Activated naive CD4-positive, alpha-beta T cell treated with anti-CD3 and anti-CD28 coated beads, Interleukin-2, amount 50 U/mL, for 16 hours (primary cell): ENCODE measurements at places on chromosomes 7 and 10.

- no peak for DNase-seq
Observed at GRCh38 chr10:107859065-107859464, 694.6 kb upstream of the SORCS1 start.

- DNase-seq, result no peak
Observed at GRCh38 chr7:9681284-9681683, 1247.9 kb downstream of the NXPH1 start.

DNA sequence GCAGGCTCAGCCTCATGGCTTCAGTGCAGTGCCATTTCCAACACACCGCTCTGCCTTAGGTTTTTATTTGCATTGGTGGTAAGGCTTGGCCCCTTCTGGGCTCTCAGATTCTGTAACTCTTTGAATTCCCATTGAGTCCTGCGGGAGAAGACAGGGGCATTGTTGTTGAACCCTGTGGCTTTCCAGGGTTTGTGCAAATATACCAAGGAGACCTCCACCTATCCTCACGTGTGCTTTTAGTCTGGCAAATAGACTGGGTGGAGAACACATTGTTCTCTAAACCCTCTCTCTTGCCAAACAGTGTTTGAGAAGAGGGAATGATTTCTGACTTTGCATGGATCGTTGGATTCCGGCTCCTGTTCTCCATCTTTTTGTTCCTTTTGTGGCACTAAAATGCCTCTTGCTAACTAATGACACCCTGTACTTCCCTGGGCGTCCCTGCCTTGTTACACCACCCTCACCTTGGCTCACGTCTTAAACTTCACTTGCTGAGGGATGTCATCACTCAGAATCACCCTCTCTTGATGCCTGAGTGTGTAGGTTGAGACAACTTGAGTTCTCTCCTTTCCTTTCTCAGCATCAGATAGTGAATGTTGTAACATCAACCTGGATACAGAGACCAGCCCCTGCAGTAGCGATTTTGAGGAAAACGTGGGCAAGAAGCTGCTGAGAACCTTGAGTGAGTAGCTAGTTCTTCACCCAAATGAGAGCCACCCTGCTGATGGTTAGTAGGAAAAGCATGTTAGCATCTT, 40.5 kb downstream of the GOT1 start:
- no peak for DNase-seq

DNA sequence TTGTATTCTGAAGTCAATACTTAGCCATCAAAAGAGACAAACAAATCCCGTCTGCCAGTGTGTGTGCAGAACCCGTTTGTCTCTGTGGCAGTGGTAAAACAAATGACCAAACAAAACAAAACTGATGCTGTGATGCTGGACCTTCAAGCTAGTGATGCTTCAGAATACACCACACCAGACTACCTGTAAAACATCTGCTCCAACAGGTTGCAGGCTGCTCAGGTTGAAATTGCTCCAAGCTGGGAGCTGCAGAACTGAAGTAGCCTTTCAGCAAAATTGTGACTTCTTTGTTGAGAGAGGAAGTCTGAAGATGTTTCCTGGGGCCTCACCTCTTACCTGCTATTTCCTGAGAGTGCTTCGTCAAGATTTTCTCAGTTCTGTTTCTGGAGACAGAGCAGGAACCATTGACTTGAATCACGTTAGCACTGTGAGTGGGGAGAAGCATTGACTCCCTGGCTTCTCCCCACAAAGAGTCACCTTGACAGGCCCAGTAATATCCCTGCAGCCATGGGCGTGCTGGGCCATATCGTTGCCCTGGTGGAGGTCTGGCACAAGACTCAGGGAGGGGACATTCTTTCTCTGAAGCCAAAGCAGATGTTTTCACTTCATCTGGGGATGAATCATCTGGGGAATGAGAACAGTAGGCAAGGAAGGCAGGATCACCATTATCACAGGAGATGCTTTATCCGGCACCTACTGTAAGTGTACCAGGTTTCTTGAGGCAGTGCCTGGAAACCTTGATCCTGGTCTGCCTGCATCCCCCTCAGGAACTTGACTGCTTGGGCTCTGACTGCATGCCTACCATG, 80.2 kb downstream of the RBM20 start:
- DNase-seq, result no peak

GRCh38 chr10:130769146-130770017, 542.1 kb downstream of the TCERG1L start:
- no peak for DNase-seq

- no peak for DNase-seq
Observed at GRCh38 chr10:71975087-71975870, 11.1 kb downstream of the CHST3 start.

GRCh38 chr7:86932038-86932512, 127.4 kb downstream of the ELAPOR2 start:
- DNase-seq, result no peak

DNA sequence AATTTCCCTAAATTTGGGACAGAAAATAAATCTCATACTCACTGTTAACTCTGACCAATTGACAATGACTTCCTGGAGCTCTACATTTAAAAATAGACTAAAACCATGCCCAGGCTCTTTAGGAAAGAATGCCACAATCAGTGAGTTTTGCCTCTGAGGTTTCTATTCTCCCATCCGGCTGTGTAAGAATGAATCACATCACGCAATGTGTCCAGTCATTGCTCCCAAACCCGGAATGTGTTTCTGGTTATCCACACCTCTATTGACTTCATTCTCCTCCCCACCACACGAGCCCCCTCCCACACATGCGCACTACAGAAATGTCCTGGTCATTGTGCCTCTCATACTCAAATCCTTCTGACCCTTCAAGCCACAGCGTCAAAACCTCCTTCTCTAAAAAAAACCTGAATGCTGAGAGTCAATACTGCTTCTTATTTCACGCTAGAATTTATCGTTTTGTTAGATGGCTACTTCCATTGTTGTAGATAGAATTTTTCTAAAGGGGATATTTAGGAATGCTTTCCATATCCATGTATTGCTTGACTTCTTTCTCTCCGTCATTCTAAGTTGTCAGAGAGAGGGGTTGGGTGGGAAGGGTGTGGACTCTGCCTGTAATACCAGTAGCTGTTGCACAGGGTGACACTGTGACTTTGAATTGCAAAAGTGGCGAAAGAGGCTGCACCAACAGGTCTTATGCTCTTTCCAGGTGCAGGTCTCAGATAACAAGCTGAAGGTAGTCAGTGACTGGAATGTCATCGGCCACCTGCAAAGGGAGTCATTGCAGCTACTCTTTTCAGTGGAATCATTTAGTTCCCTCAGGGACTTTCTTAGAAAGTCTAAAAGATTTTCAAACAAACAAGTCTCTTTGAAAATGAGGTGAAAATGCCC, 356.6 kb downstream of the PAXIP1 start:
- DNase-seq, result no peak
